ENCODE measurements at places on chromosomes 5 and 9.

- ATAC-seq: no peak
Observed at GRCh38 chr5:157915638-157916037, 56.7 kb upstream of the CLINT1 start.

- no peak for ATAC-seq
Observed at GRCh38 chr5:100709771-100710170, 174.6 kb downstream of the FAM174A start.

DNA sequence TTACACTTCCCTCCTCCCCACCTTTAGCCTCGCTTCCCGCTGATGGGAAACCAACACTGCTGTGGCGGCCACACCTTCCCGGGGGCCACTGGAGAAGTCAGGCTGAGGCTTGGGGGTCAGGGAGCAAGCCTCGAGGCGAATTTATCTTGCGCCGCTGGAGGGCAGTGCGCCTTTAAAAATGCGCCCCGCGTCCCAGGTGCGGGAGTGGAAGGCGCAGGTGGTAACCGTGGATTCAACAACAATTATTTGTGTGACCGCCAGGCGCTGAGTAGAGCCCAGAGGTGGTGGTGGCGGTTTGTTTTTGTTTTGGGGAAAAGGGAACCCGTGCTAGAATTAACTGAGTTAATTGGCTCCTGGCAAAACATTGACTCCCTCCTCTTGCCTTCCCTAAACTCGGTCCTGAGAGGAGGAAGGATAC lies 1.1 kb downstream of the CFAP77 start:
- ATAC-seq: peak; percentile 64

DNA sequence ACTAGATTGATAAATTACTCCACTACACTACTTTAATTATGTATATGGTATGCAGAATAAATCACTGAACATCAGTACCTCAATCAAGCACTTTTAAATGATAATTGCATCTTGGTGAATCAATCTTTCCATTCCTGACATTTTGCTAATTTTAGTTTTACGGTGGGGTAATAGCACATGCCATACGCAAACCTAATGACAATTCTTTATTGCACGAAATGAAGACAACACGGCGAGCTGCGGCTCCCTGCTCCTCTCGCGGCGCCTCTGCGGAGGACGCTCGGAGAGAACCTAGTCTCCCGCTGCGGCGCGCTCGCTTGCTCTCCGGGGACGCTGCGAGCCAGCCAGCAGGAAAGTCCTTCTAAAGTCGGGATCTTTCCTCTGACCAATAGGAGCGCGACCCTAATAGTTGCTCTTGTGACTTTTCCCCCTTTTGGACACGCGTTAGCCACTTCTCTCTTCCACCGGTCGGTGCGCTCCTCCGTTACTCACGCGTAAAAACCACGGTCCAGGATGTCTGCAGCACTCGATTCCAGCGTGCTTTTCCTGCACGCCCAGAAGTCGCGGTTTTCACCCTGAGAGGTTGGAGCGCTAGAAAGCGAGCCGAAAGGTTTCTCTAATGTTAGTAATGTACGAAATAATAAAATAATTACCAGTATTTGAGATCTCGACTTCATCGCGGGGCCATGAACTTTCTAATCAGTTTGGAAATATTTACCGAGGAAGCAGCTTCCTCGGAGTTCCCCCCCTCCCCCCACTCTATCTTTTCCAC lies 1.0 kb upstream of the MEF2C start:
- ATAC-seq: peak; percentile 20

- ATAC-seq: no peak
Observed at GRCh38 chr5:87347272-87347671, 65.5 kb downstream of the CCNH start.

DNA sequence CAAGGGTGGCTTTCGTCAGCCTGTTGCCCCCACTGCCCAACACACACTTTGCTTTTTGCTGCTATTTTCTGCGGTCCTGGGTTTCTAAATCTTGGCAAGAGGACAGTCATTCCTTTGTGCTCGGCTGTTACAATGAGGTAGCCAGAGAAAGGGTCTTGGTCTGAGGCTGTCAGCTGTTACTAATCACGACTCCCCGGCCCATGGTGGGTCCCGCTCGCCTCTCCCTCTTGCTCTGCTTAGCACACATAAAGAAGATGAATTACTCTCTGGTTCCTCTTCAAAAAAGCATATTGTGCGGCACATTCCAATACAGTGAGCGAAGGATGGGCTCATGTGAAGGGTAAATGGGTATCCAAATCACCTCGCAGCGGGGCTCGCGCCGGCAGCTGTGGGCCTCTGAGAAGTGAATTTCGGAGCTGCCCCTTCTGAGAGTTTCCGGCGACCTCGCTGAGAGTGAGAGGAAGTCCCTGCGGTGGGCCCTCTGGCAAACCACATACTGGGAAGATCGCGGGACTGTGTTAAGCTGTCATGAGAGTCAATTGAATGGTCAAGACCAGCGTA lies 56.0 kb downstream of the SLC1A3 start:
- ATAC-seq: no peak

- no peak for ATAC-seq
Observed at GRCh38 chr5:31377274-31377946, 154.5 kb downstream of the DROSHA start.
